SHP77 treated with DMSO at 0.1 percent for 48 hours (cell line): ENCODE measurements at places on chromosomes 3 and 15.
A peak's percentile ranks its signal among the peaks of the same experiment; 100 is the strongest.

DNA sequence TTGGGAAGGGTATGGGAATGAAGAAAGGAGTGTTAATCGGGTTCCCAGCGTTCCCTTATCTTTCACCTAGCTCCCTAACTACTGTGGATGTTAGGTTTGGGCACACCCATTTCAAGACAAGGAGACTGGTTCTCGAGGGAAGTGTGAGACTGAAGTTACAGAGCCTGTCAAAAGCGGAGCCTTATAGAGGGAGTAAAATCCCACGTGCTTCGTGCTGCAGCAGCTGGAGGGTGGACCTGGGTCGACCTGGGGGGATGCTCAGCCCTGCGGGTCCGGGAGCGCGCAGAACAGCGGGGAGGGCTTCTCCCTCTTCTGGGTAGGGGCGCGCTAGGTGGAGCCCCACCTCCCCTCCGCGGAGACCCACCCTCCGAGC is 314 bp upstream of the TMED3 start:
- peak; percentile 50 for DNase-seq

DNA sequence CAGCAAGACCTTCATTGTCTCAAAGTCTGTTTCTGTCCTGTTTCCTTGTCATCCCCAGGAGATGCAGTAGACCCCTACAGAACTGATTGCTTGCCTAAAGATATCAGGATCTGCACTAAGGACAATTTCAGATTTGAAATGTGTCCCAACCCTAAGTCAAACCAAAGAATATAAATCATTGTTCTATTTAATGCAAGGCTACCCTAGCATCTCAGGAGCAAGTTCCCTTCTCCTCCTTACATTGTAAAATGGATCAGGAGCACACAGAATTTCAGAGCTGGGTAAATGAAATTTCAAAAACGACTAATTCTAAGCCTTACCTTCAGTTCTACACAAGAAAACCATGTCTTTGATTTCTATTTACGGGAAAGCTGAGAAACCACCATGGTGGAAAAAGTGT is 360.9 kb upstream of the KCNH8 start:
- DNase-seq = no peak

- no peak for DNase-seq
These were observed 54.9 kb upstream of the TMEM108 start for GRCh38 chr3:132983143-132983770.

GRCh38 chr3:65672871-65673815 is 365.6 kb downstream of the MAGI1 start:
- no peak for DNase-seq
